ENCODE measurements at places on chromosomes 1 and 21.
A peak's percentile ranks its signal among the peaks of the same experiment; 100 is the strongest.

GRCh38 chr1:18062185-18062584 lies 45.4 kb upstream of the IGSF21 start:
- no peak for DNase-seq

GRCh38 chr21:32826329-32827167 lies 55.0 kb upstream of the PAXBP1 start:
- DNase-seq, result peak; percentile 55

- no peak for DNase-seq
These were observed 1.8 kb downstream of the SON start for GRCh38 chr21:33544451-33545195.

DNA sequence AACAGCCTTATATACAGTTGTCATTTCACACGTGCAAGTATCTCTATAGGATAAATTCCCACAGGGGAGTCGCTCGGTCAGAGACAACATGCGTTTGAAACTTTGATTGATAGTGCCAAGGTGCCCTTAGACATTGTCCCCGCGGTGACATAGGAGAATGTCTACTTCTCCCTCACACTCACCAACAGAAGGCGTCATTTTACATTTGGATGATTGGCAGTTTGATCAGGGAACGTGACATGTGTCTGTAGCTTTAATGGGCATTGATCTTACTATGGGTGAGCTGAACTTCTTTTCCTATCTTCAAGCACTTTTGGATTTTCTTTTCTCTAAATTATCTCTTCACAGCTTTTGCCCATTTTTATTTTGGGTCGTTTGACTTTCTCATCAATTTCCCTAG lies 42.6 kb upstream of the PAX7 start:
- no peak for DNase-seq

DNA sequence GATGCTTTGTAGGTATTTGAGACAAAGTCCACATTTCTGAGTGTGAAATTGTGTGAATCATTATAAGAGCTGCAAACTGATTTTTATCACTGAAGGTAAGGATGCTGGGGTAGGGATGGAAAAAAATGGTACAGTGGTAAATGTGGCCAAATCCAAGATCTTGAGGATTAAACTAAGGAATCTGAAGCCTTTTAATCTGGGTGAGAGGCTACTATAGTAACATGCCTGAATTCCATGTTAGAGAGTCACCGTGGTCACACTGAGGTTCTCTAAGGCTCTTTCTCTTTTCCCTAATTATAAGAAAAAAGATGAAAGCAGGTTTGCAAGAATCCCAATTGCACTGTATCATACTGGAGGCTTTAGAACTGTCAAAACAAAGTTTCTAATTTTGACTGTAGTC lies 17.6 kb downstream of the PTGER3 start:
- DNase-seq, result no peak

- no peak for DNase-seq
These were observed 1.2 kb downstream of the XKR8 start for GRCh38 chr1:27960762-27961645.

Measured in astrocyte of the spinal cord (primary cell).